Activated naive CD4-positive, alpha-beta T cell (primary cell): ENCODE measurements at places on chromosomes 16 and 17.

GRCh38 chr17:49441578-49441977, 26.9 kb upstream of the PHB1 start:
- no peak for DNase-seq

- no peak for DNase-seq
Measured at GRCh38 chr17:66612993-66613392, 221.9 kb upstream of the CACNG5 start.

GRCh38 chr16:85253084-85253941, 141.0 kb upstream of the CIBAR2 start:
- DNase-seq, result peak; percentile 19

GRCh38 chr16:25093208-25094061, 18.1 kb upstream of the LCMT1 start:
- no peak for DNase-seq

DNA sequence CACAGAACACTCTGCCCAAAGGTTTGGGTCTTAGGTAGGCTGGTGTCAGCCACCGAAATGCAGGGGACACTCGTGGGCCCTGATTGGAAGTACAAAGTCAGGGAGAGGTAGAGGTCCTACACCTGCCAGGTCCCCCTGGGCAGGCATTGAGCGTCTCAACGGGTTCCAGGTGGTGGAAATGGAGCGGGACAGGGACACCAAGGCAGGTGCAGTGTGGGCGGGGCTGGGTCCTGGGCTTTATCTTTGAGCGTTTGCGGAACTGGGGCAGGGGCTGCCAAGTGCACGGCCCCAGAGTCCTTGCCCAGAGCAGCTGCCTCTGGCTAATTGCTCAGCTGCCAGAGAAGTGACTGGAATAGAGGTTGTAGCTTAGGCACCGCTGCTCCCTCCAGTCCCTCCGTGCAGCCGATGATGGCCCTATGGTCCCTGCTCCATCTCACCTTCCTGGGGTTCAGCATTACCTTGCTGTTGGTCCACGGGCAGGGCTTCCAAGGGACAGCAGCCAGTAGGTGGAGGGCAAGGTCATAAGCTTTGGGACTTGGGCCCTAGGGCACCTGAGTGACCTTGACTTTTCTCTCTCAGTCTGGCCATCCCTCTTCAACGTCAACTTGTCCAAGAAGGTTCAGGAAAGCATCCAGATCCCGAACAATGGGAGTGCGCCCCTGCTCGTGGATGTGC, at the start of gene ZACN:
ZACN (plus strand) TSS at position 323 of the 675 bp plus-strand sequence; CDS start at position 406, 83 bp downstream.
- DNase-seq, result no peak

DNA sequence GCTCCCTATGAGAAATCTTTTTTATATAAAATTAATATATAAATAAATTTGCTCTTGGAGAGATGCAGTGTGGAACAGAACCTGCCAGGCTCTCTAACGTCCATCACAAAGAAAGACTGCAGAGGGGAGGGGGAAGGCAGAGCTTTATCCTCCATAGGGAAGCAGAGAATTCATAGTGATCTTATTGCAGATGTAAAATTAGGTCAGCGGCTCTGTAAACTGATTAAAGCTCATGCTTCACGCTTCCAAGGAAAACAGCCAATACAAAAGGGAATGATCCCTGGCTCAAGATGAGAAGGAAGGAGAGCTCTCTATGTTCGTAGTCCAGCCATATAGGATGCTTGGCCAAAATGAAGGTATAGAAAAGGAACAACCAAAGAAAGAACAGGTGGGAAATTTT, 532.3 kb upstream of the PSMD7 start:
- no peak for DNase-seq

DNA sequence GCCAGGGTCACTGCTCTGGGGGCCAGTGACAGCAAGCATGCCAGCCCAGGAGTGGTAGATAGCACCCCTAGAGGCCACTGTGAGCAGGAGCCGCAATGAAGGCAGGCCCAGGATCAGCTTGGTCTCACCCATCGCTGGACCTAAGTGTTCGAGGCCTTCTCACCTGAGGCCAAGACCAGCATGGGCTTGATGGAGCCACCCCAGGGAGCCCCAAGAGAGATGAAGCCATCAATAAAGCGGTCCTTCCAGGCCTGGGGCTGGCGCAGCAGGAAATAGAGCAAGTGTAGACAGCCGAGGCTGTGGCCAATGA, 1.8 kb downstream of the LCAT start:
- DNase-seq, result no peak

DNA sequence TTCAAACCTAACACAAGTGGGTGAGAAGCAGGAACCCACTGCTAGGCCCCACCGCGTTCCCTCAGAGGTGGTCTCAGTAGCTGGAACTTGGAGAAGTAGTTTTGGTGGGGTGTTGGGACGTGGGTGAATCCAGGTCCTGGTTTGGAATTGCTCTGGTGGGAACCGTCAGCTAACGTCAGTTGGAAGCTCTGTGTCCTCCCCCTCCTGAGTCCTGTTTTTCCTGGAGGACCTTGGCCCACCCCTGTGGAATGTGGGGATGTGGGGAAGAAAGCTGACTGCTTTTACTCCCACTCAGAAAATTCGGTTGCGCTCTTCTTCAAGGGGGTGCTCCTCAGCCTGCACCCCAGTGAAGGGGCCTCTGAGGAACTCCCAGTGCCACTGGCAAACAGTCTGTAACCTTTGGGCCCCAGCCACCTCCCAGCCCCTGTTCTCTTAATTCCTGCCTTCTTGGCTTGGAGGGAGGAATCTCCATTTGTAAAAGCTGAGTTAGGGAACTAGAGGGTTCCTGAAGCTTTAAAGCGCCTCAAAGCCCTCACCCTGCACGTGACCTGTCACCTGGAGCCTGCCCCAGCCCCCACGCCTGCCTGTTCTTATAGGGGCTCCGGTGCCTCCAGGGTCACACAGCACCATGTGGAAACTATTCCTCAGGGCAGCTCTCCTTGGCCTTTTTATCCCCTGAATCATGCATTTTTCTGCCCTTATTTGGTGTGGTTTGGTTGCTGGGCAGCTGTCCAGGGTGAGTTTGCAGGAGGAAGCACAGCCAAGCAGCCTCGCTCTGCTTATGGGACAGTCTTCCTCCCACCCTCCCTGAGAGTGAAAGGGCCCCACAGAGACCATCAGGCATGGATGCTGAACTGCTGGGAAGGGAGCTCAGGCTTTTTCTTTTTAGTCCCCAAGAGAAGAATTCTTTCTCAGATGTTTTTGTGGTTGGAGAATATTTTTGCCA, 16.2 kb upstream of the NAGLU start:
- DNase-seq, result no peak

- DNase-seq, result no peak
Measured at GRCh38 chr16:30383521-30383920, 1.2 kb upstream of the SEPTIN1 start.

DNA sequence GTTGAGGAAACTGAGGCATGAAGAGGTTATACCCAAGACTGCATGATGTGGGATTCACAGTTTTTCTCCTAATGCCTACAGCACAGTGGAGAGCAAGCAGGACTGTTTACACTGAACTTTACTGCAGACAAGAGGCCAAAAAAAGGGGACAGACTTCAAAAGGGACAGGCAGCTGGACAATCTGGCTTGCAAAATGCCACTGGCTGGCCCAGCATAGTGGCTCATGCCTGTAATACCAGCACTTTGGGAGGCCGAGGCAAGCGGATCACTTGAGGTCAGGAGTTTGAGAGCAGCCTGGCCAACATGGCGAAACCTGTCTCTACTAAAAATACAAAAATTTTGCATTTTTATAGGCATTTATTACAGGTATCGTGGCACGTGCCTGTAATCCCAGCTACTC, 2.0 kb upstream of the MGAT5B start:
- DNase-seq, result no peak

GRCh38 chr17:79425686-79426085, 185.2 kb downstream of the RBFOX3 start:
- DNase-seq, result no peak

- peak; percentile 74 for DNase-seq
Measured at GRCh38 chr16:1825864-1826690, 548 bp downstream of the HAGH start.

GRCh38 chr16:11613381-11614303, 26.9 kb upstream of the LITAF start:
- DNase-seq, result no peak

GRCh38 chr16:78001451-78002025, 20.8 kb upstream of the CLEC3A start:
- no peak for DNase-seq

- DNase-seq, result no peak
Measured at GRCh38 chr16:50369133-50369804, 481 bp upstream of the BRD7 start.

- no peak for DNase-seq
Measured at GRCh38 chr17:74001145-74001544, 202.3 kb upstream of the RPL38 start.

DNA sequence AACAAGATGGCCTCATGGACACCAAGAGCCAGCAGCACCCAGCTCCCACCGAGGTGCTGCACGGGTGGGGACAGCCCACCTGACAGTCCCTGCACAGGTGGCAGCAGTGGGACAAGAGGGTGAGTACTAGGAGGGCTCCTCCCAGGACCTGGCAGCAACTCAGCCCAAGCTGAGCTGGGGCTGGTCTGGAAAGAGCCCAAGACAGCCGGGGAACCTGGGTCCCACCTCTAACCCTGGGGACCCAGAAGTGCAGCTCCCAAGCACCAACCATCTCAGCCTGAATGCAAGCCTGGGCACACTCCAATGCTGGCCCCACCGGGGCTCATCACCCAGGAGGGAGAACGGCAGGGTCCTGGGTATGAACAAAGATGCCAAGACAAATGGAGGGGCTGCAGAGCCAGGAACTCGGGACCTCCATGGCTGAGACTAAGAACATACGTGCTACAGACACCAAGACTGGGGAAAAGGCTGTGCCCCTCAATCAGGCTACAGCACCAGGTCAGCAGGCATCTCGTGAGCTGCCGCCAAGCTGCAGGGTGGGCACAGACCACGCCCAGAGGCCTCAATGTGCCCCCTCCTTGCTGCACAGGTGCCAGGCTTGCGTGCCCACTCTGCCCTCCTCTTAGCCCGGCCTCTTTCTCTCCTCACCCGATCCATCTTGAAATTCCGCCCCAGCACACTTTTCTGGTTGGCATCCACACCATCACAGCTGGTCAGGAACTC, 37.5 kb upstream of the GSG1L start:
- no peak for DNase-seq

DNA sequence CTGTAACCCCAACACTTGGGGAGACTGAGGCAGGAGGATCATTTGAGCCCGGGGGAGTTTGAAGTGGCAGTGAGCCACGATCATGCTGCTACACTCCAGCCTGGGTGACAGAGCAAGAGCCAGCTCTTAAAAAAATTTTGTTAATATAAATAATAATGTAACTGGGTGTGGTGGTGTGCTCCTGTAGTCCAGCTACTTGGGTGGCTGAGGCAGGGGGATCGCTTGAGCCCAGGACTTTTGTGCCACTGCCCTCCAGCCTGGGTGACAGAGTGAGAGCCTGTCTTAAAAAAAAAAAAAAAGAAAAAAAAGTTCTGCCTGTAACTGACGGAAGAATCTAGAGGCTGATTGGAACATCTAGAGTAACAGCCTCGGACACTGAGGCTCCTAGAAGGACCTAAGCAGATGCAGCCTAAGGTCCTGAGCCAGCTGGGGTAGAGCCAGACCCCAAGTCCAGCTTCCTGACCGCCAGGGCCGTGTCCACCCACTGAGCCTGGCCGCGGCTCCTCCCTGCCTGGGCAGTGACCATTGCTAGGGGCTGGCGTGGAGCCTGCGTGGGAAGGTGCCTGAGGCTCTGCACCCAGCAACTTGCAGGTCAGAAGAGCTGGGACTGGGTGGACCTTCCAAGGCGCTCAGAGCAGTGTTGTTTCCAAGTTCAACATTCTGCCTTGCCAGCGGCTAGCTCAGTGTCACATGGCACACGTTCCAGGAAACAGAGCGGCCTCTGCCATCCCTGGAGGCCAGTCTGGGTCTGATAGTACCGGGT, 209.4 kb upstream of the CIBAR2 start:
- DNase-seq, result no peak

- no peak for DNase-seq
Measured at GRCh38 chr16:54493594-54493993, 207.0 kb upstream of the IRX3 start.

- DNase-seq, result no peak
Measured at GRCh38 chr17:57447357-57447989, 191.2 kb downstream of the MSI2 start.

DNA sequence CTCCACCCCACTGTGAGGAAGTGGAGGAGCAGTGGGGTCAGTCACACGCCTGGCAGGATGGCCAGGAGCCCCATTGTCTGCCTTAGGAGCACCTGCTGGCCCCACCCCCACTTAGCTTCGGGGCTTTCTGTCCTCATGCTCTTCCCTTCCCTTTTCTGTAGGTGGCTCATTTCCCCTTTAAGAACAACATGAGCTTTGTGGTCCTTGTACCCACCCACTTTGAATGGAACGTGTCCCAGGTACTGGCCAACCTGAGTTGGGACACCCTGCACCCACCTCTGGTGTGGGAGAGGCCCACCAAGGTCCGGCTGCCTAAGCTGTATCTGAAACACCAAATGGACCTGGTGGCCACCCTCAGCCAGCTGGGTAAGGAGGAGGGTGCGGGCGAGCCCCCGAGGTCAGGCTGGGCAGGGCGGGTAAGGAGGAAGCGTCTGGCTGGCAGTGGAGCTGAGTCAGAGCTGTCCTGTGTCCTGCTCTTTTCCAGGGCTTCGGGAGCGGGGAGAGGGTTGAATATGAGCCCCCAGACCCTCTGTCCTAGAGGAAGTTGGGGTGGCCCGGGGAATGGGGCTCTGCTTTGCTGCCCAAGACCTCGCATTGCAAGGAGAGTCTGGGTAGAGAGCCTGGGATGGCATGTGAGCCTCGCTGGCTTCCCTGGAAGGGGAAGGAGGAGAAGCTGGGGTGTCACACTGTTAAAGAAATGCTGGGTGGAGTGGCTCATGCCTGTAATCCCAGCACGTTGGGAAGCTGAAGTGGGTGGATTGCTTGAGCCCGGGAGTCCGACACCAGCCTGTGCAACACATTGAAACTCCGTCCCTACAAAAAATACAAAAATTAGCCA, 9.2 kb upstream of the SERPINF1 start:
- no peak for DNase-seq

DNA sequence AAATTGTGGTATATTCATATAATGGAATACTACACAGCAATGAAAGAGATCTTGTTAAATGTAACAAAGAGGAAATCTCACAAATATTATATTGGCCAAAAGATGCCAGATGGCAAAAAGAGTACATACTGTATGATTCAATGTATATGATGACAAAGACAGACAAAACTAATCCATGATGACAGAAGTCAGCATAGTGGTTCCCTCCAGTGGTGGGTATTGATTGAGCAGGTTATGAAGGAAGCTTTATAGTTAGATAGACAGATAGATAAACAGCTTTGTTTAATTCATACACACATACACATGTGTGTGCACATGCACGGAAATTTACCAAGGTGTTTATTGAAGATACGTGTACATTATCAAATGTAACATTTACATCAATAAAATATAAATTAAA, 74.4 kb upstream of the SMIM36 start:
- no peak for DNase-seq
